Activated T-helper 2 cell treated with anti-CD3 and anti-CD28 coated beads, Interferon-gamma antibody, Interleukin-2, Interleukin-4, amounts not matched to agents 10 μg/mL and 5 μg/mL and 100 μg/mL, durations not matched to agents 14 hours and 24 hours and 36 hours (primary cell): ENCODE measurements at places on chromosomes 7 and 10. TPM values are rescaled to one million over a fixed set of nuclear protein-coding genes. Genes with fewer than 3 reads are reported as not detected.

The GPR15LG gene
- not detected in 2 replicates for total RNA-seq

The GTPBP10 gene
- total RNA-seq: 29.3 and 32.0 TPM in 2 replicates

The OPN4 gene
- total RNA-seq: not detected in 2 replicates

The OR2A14 gene
- not detected in 2 replicates for total RNA-seq

The KCND2 gene
- not detected in 2 replicates for total RNA-seq

The EEPD1 gene
- 0.57 and 0.67 TPM in 2 replicates for total RNA-seq

The HOXA3 gene
- total RNA-seq: not detected in 2 replicates

The OR2A12 gene
- total RNA-seq: not detected in 2 replicates

The PTPRE gene
- total RNA-seq: 16.8 and 17.0 TPM in 2 replicates
